Activated naive CD4-positive, alpha-beta T cell treated with anti-CD3 and anti-CD28 coated beads for 36 hours (primary cell): ENCODE measurements at places on chromosomes 13 and 19. TPM values are rescaled to one million over a fixed set of nuclear protein-coding genes. Genes with fewer than 3 reads are reported as not detected.

GRCh38 chr13:99892196-99892613 lies 79.4 kb downstream of the ZIC5 start:
- H3K4me3 ChIP-seq = no peak overlapping the region
- peaks cover 19% of the 10 kb centered on the region for H3K27me3 ChIP-seq
- H3K36me3 ChIP-seq = no peaks in the 10 kb centered on the region
- H3K27ac ChIP-seq = no peak overlapping the region

- H3K4me3 ChIP-seq = no peak overlapping the region
- H3K27me3 ChIP-seq = peaks cover 13% of the 10 kb centered on the region
- H3K4me1 ChIP-seq = no peaks in the 10 kb centered on the region
- no peak for DNase-seq
Observed at GRCh38 chr19:54273821-54274220, 7.1 kb downstream of the LILRB2 start.

GRCh38 chr13:77860507-77860981 lies 58.1 kb downstream of the EDNRB start:
- H3K36me3 ChIP-seq = no peaks in the 10 kb centered on the region
- H3K4me3 ChIP-seq = no peak overlapping the region
- DNase-seq = no peak
- H3K27ac ChIP-seq = no peak overlapping the region

DNA sequence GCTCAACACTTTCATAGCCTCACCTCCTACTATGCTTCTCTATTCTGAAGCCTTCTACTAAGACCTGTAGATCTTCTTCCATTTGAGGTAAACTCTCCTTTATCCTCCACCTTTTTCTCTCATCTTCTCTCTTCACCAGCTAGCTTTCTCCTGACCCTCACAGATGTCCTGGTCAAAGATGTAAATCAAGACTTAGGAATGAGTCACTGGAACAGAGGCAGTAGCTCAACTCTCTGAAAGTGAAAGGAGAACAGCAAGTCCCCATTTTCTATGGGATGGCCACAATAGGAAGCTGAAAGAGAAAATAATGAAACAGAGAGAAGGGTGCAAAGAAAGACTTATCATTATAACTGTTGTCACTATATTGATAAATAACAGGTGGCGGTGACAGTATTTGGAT lies 86.1 kb upstream of the DOCK9 start:
- DNase-seq = no peak
- no peak overlapping the region for H3K4me3 ChIP-seq
- peaks cover 80% of the 10 kb centered on the region for H3K4me1 ChIP-seq
- H3K36me3 ChIP-seq = peaks cover 7% of the 10 kb centered on the region
- no peak overlapping the region for H3K27ac ChIP-seq

The PEAK3 gene
- not detected for total RNA-seq

The FFAR2 gene
- not detected for total RNA-seq
